ENCODE measurements at places on chromosomes 6 and 20. TPM values are rescaled to one million over a fixed set of nuclear protein-coding genes. Genes with fewer than 3 reads are reported as not detected.

COL20A1 gene
- 0.23 TPM for total RNA-seq

MATN4 gene
- 0.15 TPM for total RNA-seq

DEK gene
- 177 TPM for total RNA-seq

MRPS10 gene
- 67.6 TPM for total RNA-seq

MUC22 gene
- not detected for total RNA-seq

NECAB3 gene
- total RNA-seq: 46.4 TPM

EBF4 gene
- total RNA-seq: 6.8 TPM

CAP2 gene
- 37.0 TPM for total RNA-seq

GSTA4 gene
- total RNA-seq: 3.9 TPM

ECT2L gene
- total RNA-seq: not detected

ZNF311 gene
- total RNA-seq: 0.39 TPM

RHAG gene
- total RNA-seq: 0.23 TPM

TCP11 gene
- total RNA-seq: not detected

CFAP206 gene
- 2.4 TPM for total RNA-seq

SLC12A5 gene
- 11.8 TPM for total RNA-seq

MEP1A gene
- not detected for total RNA-seq

ZBTB46 gene
- 15.2 TPM for total RNA-seq

TCFL5 gene
- total RNA-seq: 23.8 TPM

BPIFB1 gene
- total RNA-seq: 0.10 TPM

VWA7 gene
- total RNA-seq: 4.3 TPM

C20orf173 gene
- total RNA-seq: not detected

BTBD3 gene
- total RNA-seq: 27.6 TPM

TFAP2A gene
- total RNA-seq: 83.9 TPM

EYA2 gene
- 1.9 TPM for total RNA-seq

ID4 gene
- total RNA-seq: 0.10 TPM

NXT1 gene
- total RNA-seq: 31.3 TPM

FRK gene
- 2.5 TPM for total RNA-seq

MEI4 gene
- total RNA-seq: 0.05 TPM

IP6K3 gene
- not detected for total RNA-seq

PAK5 gene
- not detected for total RNA-seq

C2 gene
- 1.0 TPM for total RNA-seq

TREM1 gene
- not detected for total RNA-seq

Data from Panc1 (cell line).